Stimulated activated CD8-positive, alpha-beta memory T cell treated with anti-CD3 and anti-CD28 coated beads, Interleukin-15, amount 100 ng/mL, for 4 hours (primary cell): ENCODE measurements at places on chromosomes 16 and 17.

- no peak for DNase-seq
These were observed 32.3 kb downstream of the CHD9 start for GRCh38 chr16:53087101-53087500.

- no peak for DNase-seq
These were observed 1.1 kb downstream of the DCUN1D3 start for GRCh38 chr16:20899071-20899470.

DNA sequence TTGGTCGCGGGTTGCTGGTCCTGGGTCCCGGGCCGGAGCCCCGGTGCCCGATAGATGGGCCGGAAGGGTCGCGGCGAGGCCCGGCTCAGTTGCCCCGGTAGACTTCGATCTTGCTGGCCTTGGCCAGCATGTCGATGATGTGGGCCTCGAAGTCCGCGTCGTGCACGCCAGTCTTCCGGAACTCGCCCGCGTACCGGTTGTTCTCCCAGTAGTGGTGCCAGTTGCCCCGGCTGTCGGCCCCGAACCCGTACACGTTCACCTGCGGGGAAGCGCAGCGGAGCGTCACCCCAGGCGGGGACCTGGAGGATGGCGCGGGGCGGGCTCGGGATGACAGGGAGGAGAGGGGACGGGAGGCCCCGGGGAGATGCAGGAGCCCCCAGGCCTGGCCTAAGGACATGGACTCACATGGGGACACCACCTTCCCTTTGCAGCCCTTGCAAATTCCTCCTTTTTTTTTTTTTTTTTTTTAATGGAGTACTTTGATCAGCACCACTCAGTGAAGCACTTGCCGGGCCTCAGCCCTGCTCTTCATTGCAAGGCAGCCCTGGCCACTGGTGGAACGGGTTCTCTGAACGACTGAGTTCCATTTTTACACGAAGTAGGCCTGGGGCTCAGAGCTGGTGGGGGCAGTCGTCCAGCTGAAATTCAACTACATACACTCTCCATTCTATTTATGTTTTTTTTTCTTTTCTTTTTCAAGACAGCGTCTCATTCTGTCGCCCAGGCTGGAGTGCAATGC lies 35.1 kb downstream of the DDX19A start:
- DNase-seq = no peak

- DNase-seq = no peak
These were observed 17.2 kb downstream of the GINS3 start for GRCh38 chr16:58409316-58409973.

- no peak for DNase-seq
These were observed 246.9 kb downstream of the PRKCA start for GRCh38 chr17:66549311-66549704.

- DNase-seq = no peak
These were observed 505.8 kb upstream of the ERCC4 start for GRCh38 chr16:13414154-13414553.

DNA sequence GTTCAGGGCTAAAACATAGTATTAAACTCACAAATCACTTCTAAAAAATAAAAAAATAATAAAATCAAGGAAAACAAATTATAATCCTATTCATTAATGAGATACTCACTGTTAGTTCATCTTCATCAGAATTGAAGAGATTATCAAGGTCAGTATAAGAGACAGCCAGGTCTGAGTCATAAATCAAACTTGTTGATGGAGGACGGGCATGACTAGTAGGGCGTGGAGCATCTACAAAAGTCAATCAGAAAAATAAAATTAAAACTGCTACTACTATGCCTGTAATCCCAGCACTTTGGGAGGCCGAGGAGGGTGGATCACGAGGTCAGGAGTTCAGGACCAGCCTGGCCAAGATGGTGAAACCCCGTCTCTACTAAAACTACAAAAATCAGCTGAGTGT lies 59.1 kb upstream of the INTS2 start:
- no peak for DNase-seq

- no peak for DNase-seq
These were observed 590.3 kb upstream of the GOT2 start for GRCh38 chr16:59324462-59324861.

DNA sequence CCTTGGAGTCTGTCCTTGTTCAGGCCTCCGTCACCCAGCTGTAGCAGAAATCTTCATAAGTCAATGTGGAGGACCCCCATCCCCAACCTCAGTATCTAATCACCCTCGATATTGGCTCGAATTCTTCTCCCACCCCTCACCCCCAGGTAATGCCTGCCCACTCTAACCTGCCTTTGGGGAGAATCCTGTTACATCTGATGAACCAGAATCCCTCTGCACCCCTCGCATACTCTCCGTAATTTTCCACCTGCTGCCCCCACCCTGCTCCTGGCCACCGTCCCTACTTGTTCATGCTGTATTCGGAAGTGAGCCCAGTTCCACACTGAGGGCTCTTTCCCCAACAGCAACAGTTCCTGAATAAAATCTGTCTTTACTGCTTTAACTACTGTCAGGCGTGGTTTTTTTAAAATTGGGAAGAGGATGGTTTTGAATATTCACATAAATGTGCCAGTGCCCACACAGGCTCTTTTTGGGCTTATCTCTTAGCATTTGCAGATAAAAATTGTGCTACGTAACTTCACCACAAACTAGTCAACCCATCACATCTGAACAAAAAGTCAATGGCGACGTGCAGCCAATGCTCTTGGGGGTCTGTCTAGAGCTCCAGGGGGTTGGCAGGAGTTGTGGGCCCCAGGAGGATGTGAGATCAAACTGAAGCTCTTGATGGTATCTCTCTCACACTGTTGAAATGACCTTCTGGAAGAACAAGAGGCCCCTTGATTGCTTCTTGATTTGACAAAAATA lies 73.7 kb downstream of the NETO2 start:
- no peak for DNase-seq
